ENCODE measurements at places on chromosomes 4 and X.
A peak's percentile ranks its signal among the peaks of the same experiment; 100 is the strongest.

DNA sequence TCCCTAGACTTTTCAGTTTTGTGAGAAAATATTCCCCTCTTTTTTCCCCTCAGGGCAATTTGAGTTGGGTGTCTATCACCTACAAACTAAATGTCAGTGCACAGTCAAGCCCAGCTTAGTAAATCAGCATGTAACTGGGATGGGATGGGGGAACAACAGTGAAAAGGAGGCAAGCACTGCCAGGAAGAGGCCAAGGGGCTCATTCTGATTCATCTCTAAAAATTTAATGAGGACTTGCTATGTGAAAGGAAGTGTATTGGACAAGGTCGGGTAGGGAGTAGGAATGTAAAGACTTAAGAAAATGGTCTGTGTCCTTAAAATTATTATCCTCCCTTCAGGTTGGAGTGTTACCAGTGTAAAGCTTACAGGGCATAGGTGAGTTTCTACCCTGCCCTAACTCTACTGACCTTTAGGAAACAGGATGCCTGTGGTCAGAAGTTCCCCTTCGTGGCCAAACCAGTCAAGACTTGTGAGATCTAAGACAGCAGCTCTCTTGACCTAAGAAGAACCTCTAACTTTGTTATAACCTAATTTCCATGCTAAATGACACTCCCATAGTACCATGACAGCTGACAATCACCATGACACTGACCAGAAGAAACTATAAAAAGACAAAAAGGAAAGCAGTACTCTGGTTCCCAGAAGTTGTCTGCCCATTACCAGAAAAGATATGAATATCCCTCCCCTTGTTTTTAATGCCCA is 194.4 kb upstream of the LDB2 start:
- DNase-seq = no peak

DNA sequence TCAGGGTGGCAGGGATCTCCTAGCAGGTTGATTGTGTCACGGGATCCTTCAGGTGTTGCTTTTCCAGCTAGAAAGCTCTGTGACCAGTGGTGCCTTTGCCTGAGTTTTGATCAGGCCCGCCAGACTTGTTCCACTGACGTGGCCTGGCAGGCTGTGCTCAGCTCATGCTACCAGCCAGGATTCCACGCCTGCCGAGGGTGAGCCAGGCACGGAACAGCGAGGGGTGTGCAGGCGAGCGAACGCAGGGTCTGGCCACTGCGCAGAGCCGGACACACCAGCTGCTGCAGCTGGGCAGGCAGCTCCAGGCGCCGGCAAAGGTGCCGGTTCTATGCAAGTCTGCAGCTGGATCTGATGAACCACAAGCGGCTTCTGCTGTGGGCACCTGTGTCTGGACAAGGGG is 17.1 kb upstream of the SAT1 start:
- DNase-seq = no peak

DNA sequence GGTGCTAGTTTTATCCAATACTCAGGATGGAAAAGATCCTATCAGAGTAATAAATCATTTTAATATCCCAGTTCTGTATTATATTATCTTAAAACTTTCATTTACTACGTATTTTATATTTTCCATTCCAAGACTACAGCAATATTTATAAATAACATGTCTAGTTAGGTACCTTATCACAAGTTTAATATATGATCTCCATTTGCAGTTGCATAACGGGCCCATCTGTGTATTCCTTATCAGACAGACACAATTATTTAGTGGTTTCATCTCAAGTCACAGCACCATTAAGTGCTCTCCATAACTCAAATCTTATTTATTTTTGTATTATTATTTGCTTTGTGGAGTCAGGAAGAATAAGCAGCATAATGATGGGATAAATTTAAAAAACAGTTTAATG is 333.9 kb downstream of the SH2D1A start:
- DNase-seq = no peak

DNA sequence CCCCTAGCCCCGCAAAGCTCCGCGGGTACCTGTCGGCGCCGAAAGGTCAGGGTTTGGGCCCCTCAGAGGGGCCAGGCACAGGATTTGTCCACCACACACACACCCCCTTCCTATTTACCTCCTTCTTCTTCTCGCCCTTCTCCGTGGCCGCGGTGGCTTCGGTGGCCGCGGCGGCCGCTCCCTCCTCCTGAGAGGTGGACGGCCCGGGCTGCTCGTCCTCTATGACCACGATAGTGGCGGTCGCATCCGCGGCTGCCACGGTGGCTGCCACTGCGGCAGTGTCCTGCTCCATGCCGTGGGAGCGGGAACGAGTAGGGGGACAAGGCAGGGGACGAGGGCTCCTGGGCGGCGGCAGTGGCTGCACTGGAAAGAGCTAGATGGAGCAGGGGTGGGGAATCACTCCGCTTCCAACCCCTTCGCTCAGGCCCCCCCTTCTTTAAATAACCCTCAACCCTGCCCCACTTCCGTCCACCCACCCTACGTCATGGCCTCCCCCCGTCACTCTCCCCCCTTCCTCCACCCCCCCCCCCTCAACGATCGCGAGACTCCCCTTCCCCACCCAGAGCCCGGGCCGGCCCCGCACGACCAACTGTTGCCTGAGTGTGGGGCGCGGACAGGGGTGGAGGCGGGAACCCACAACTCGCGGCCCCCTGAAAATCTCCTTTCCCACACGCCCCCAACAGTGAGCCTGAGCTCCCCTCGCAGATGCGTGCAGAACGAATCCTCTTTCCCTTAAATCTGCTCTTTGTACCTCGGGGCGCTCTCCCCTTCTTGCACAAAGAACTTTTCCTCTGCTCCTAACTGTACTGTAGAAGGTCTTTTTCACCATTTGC is at the start of gene SMARCA1:
Gene SMARCA1, minus strand, starts transcription at position 412 of the 833 bp plus-strand sequence. Its CDS starts 120 bp downstream, at position 292.
- peak; percentile 23 for DNase-seq

- no peak for DNase-seq
Observed at GRCh38 chrX:136199365-136199764, 51.8 kb downstream of the MAP7D3 start.

- DNase-seq = no peak
Observed at GRCh38 chr4:149353241-149353640, 462.4 kb downstream of the IQCM start.

DNA sequence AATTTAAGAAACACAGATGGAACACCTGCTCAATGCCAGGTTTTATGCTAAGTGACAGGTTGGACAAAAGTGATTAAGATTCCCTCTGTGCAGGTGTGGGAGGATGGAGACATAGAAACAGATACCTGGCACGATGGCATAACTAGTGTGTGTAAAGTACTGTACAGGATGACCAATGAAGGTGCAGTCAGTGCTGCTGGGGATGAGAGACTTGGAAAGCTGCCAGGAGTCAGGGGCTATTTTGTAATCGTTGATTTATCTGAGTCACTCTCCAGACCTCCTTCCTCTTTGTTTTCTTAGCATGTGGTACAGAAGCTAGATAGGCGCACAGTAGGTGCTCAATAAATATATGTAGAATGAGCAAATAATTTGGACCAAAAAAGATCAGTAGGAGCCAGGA is 58.2 kb downstream of the CWH43 start:
- no peak for DNase-seq

GRCh38 chr4:2042204-2042946 is 16.8 kb upstream of the NAT8L start:
- DNase-seq = no peak

GRCh38 chr4:10015140-10015753 is 6.0 kb downstream of the SLC2A9 start:
- peak; percentile 66 for DNase-seq

DNA sequence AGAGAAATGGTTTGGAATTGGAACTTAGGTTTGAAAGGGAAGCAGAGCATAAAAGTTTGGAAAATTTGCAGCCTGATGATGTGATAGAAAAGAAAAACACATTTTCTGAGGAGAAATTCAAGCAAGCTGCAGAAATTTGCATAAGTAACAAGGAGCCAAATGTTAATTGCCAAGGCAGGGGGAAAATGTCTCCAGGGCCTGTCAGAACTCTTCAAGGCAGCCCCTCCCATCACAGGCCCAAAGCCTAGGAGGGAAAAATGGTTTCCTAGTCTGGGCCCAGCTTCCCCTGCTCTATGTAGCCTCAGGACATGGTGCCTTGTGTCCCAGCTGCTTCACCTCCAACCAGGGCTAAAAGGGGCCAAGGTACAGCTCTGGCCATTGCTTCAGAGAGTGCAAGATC is 21.2 kb upstream of the DUSP21 start:
- DNase-seq = no peak

DNA sequence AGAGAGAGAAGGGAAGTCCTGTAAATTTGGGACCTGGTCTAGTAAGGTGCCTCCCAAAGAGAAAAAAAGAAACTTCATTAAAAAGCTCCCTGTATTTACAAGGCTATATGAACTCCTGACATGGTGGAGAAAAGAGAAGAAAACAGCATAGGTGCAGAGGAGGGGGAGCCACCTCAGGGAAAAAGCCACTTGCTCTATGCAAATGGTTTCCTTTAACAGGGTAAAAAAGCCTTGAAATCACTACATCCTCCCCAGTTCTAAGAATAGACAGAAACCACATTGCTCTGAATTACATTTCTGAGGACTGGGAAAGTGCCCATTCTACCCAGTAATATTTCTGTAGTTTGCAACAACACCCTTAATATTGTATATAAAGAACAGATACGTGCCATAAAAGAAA is 165.5 kb downstream of the KLF8 start:
- DNase-seq = peak; percentile 1

- DNase-seq = no peak
Observed at GRCh38 chrX:29926056-29926455, 289.3 kb upstream of the MAGEB2 start.

DNA sequence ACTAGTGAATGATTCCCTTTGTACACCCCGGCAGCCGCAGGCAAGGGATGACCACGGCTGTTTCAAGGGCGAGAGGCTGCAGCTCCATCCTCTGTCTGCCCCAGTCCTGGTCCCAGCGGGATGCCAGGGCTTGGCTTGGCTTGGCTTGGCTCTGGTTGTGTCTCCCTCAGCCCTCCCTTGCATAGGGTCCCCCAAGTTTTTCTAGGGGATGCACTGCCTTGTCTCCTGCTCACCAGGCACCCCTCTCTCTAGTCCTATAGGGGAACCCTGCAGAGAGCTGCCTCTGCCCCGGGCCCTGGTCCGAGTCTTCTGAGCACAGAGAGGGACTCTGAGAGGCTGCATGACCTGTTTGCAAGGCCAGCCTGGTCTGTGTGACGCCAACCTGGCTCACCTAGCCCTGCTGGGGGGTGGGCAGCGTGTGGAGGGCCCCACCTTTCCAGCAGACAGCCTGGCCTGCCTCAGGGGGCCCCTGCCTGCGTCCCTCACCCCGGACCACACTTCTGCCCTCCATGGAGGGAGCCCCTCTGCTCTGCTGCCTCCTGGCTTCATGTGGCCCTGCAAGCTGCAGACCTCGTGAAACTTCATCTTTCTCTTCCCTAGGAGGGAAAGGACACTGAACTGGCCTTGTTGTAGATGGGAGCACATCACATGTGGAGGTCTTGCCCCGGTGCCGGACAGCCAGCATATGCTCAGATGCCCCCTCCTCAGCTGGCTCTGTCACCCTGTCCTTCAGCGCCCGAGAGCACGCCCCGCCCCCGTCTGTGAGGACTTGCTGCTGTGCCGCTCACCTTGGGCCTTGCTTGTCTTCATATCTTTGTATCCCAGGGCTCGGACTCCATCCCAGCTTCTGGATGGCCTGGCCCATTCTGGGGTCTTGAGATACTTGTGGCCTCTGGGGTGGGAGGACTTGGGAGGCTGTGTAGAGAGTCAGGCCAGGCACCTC is 16.4 kb downstream of the SORCS2 start:
- DNase-seq = no peak

GRCh38 chr4:113497154-113497884 is 264.2 kb downstream of the CAMK2D start:
- no peak for DNase-seq

DNA sequence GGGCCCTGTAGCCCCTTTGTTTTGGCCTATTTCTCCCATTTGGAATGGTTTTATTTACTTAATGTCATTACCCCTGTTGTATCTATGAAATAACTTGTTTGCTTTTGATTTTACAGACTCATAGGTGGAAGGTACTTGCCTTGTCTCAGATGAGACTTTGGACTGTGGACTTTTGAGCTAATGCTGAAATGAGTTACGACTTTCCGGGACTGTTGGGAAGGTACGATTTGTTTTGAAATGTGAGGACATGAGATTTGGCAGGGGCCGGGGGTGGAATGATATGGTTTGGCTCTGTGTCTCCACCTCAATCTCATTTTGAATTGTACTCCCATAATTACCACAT is 39.4 kb downstream of the NLRP2B start:
- DNase-seq = no peak

DNA sequence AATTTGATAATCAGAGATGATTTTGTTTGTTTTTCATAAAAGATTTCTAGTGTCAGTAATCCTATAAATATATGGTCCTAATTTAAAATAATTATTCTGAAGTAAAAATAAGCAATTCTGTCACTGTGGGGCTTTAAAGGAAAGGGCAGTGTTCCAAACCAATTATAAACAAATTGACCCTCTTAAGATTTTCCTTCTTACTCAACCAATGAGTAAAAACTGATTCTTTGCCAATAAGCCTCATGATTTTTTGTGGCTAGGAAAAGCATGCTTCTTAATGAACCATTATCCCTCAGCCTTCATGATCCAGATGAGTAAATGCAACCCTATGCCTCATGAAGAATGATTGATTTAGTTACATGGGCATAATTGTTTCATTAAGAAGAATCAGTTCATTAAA is 1010.4 kb downstream of the ADGRL3 start:
- DNase-seq = no peak

DNA sequence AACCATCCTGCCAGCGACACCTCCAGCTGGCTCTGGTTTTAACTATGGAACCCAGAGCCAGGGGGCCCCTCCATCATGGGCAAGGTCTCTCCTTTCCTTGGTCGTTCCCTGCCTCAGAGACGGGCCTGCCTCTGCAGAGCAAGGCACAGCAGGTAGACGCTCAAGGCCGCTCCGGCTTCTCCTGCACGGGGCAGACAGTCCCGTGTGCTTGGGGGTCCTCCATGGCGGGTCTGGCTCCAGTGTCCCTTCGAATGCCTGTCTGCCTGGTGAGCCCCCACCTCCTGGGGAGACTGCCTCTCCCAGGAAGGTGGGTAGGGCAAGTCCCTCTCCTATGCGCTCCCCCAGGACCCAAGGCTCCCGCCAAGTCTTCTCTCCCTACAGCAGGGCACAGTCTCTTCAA is 71.5 kb downstream of the ACOX3 start:
- no peak for DNase-seq

DNA sequence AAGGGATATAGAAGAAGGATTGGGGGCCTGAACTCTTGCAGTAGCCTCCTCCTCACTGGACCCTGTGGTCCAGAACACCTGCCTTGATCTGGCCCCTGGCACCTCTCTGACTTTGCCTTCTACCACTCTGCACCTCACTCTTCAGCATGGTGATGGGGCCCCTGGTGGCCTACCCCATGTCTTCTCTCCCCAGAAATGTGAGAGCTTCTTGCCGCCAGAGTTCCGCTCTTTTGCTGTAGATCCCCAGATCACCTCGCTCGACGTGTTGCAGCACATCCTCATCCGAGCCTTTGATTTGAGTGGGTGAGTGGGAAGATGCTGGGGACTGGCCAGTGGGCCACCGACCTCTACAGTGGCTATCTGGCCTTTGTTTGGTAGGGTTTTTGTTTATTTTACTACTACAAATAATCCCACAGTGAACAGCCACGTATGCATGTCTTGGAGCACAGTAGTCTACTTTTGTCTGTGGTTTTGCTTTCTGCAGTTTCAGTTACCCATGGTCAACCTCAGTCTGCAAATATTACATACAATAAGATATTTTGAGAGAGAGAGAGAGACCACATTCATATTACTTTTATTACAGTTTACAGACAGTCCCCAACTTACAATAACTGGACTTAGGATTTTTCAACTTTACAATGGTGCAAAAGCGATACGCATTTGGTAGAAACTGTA is 1.8 kb downstream of the TBC1D25 start:
- DNase-seq = no peak

GRCh38 chr4:53060278-53060677 is 198.2 kb downstream of the RASL11B start:
- no peak for DNase-seq
